Vein endothelial cell (primary cell): ENCODE measurements at places on chromosomes 5 and 9. TPM values are rescaled to one million over a fixed set of nuclear protein-coding genes. Genes with fewer than 3 reads are reported as not detected.

NIM1K gene
- not detected in 2 replicates for total RNA-seq

PRLR gene
- total RNA-seq = not detected in 2 replicates

PCDHGC4 gene
- 2.2 and 2.3 TPM in 2 replicates for total RNA-seq

PCDHA2 gene
- total RNA-seq = under 0.01 TPM in 1 of 2 replicates, not detected in the other

FAM153A gene
- not detected in 2 replicates for total RNA-seq

DDX4 gene
- not detected in 2 replicates for total RNA-seq

GABRB2 gene
- total RNA-seq = not detected in 2 replicates

ACER2 gene
- total RNA-seq = 10.5 and 13.5 TPM in 2 replicates

LCP2 gene
- 2.2 TPM in 1 of 2 replicates, not detected in the other for total RNA-seq

PIP5K1B gene
- 0.19 TPM in 1 of 2 replicates, not detected in the other for total RNA-seq

TIMD4 gene
- not detected in 2 replicates for total RNA-seq

PCDHA7 gene
- total RNA-seq = 0.19 and 0.33 TPM in 2 replicates

SPATA31E1 gene
- total RNA-seq = not detected in 2 replicates

FOXD4 gene
- total RNA-seq = under 0.01 and 0.19 TPM in 2 replicates

PAEP gene
- not detected in 2 replicates for total RNA-seq

DAPK1 gene
- total RNA-seq = 49.6 and 55.3 TPM in 2 replicates

ZNF300 gene
- 5.3 and 6.2 TPM in 2 replicates for total RNA-seq

SIT1 gene
- not detected in 2 replicates for total RNA-seq

LMX1B gene
- total RNA-seq = not detected in 2 replicates

SPINK1 gene
- not detected in 2 replicates for total RNA-seq

CDC14B gene
- 5.3 and 5.9 TPM in 2 replicates for total RNA-seq

ITGA1 gene
- 13.7 and 22.7 TPM in 2 replicates for total RNA-seq

BTNL8 gene
- total RNA-seq = not detected in 2 replicates

TMEFF1 gene
- total RNA-seq = 8.8 and 10.7 TPM in 2 replicates

CDH12 gene
- total RNA-seq = not detected in 2 replicates

SLC22A4 gene
- total RNA-seq = 4.9 and 5.0 TPM in 2 replicates

MAN2A1 gene
- total RNA-seq = 93.4 and 144 TPM in 2 replicates

BNIP1 gene
- total RNA-seq = 18.8 and 20.9 TPM in 2 replicates

HNRNPAB gene
- 124 and 141 TPM in 2 replicates for total RNA-seq
